ENCODE measurements at places on chromosomes 12 and 14. TPM values are rescaled to one million over a fixed set of nuclear protein-coding genes. Genes with fewer than 3 reads are reported as not detected.

DNA sequence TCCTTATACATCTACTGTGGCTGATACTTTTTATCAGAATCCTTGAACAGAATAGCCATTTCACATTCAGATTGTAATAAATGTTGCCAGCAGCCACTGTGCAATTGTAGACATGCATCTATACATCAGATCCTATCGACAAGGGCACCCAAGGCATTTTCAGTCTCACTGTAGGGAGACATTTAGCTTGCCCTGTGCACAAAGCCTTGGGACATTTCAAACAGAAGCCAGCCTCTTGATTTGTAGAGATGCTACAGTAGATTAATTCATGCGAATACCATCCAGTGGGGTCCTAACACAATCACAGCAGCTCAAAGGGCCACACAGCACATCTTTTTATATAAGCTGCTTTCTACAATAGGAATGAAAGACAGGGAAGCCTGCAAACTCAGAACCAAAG is 81.4 kb downstream of the SLC8A3 start:
- DNase-seq = no peak

DNA sequence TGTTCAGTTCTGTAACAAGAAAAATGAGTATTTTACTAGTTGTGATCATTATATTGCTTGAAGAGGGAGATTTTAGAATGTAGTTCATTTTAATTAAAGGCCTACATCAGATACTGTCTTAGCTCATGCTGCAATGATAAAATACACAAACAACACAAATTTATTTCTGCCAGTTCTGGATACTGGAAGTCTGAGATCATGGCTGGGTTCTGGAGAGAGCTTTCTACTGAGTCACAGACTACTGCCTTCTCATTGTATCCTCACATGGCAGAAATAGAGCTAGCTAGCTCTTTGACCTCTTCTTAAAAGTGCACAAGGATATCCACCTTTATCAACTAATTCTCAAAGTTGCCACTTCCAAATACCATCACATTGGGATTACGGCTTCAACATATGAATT is 53.8 kb downstream of the MIS18BP1 start:
- no peak for DNase-seq

- no peak for DNase-seq
Measured at GRCh38 chr12:110676171-110676570, 12.7 kb downstream of the HVCN1 start.

- no peak for DNase-seq
Measured at GRCh38 chr14:91996948-91997371, 42.9 kb downstream of the TRIP11 start.

GRCh38 chr12:69501154-69501895 is 31.1 kb downstream of the FRS2 start:
- DNase-seq = no peak

MANSC1 gene
- 8.4 TPM for total RNA-seq

CYP46A1 gene
- 3.0 TPM for total RNA-seq

HPD gene
- total RNA-seq = 2.2 TPM

KIF26A gene
- total RNA-seq = 6.0 TPM

WNT1 gene
- total RNA-seq = not detected

MANSC4 gene
- not detected for total RNA-seq

BDKRB2 gene
- total RNA-seq = 0.57 TPM

All from left ventricle myocardium superior (tissue), 1 donor.